ENCODE measurements at places on chromosomes 1 and 21.
A peak's percentile ranks its signal among the peaks of the same experiment; 100 is the strongest.

GRCh38 chr1:92425617-92426016, 61.1 kb downstream of the GFI1 start:
- DNase-seq = no peak

- no peak for DNase-seq
Measured at GRCh38 chr1:83554174-83554573, 444.8 kb downstream of the TTLL7 start.

DNA sequence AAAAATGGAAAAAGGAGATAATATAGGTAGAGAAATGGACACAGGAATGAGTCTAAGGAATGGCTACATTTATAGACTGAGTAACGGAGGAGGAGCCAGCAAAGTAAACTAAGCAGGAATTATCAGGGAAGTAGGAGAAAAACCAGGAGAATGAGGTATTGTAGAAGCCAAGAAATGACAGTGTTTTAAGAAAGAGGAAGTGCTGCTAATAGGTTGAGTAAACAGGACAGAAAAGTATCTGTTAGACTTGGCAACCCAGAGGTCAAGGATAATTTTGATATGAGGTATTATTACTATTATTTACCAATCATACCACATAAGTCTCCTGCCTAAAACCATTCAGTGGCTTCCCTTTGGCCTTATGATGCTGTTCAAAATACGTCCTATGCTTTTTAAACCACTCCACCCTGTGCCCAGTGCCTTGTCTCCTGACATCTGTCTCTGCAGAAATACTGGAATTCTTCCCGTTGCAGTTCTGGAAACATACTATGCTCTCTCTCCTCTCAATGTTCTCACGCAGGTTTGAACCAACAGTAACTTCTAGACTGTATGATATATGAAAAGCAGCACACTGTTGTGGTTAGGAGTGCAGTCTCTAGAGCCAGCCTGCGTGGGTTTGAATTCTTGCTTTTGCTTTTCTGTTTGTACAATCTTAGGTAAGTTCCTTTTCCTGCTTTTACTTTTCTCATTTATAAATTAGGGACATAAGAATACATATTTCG, 24.6 kb upstream of the NEK7 start:
- no peak for DNase-seq

DNA sequence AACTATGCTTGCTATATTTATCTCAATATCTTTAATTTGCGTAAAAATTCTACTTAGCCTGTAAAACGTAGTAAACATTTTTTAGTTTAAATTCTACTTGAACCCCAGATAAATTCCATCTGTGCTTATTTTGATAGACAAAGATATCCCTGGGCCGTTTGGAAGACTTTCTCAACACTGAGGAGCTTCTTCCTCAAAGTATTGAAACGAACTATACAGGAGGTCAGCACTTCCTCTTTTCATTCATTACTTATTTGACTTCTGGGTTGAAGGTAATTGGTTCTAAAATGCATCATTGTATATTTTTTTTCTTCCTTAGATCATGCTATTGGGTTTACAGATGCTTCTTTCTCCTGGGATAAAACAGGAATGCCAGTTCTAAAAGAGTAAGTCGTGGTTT, 74.7 kb downstream of the HSPA13 start:
- DNase-seq = no peak

DNA sequence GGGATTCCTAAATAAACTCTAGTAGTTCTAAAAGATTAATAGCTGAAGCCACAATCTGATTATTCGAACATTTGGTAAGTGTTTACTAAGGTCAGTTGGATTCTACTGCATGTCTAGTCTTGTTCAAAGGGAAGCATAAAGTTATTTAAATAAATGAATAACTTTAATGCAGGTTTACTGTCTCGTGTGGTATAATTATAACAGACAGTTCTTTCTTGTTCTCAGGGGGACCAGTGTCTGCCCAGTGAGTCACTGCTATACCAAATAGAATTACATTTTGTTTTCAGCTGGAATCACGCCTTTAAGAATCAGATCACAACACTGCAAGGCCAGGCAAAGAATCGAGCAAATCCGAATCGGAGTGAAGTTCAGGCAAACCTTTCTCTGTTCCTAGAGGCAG, 45.1 kb downstream of the SMG7 start:
- no peak for DNase-seq

DNA sequence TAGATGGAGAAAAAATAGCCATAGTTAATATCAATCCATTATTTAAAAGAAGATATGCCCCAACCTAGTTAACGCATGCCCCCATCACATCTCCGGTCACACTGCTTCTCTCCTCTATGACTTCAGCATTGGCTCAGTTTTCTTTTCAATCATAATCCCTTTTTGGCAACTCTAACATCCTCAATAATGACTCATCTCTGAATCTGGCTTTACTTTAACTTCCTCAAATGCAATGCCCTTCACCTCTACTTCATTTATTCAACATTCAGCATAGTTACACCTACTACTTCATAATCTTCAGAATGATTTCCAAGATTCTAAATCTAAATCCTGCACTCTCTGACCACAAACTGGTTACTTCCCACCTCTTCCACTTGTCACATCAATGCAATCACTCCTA, 417.3 kb downstream of the USH2A start:
- DNase-seq = no peak

- DNase-seq = peak; percentile 25
Measured at GRCh38 chr1:214552174-214552608, 789 bp upstream of the PTPN14 start.

Measured in NCI-H1694 treated with DMSO at 0.1 percent for 48 hours (cell line).